ENCODE measurements at places on chromosomes 6 and 20.

DNA sequence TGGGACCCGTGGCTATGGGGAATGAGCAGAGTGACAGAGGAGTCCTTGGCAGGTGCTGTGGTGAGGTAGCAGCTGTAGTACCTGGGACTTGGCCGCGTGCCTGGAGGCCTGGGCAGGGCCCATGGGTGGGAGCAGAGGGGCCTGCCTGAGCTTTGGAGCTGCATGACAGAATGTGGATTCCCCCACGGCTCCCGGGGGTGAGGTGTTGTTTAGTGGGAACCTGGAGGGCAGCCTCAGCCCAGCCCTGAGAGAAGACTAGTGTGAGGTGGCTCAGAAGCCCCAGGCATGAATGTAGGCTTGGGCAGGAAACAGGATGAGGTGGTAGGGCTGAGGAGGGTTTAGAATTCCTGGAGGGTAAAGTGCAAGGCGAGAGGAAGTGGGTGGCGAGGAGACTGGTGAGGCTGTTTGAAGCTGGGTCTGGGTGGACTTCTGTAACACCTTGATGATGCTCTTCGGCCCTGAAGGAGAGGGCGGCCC, 86.5 kb upstream of the SCP2D1 start:
- DNase-seq = no peak

- DNase-seq = no peak
These were observed 18.2 kb downstream of the TMEM242 start for GRCh38 chr6:157304899-157305663.

- DNase-seq = no peak
These were observed 60.1 kb downstream of the ADTRP start for GRCh38 chr6:11718463-11718862.

DNA sequence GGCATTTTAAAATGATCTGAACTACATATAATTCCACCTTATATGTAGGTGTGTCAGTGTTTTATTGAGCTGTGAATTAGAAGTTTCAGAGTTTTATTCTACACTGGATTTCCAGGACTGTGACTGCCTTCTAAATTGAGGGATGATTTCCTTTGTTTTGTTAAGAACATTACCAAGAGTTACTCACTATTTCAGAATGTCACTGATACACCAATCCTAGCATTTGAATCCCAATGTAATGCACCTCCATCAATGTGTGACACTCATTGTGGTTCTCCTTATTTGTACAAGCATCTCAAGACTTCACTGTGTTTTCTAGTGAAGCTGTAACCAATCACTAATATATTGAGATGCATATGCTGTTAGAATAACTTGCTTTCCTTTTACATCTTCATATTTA, 86.8 kb downstream of the PLCB1 start:
- DNase-seq = no peak

GRCh38 chr6:127147534-127147933, 29.1 kb downstream of the RSPO3 start:
- no peak for DNase-seq

DNA sequence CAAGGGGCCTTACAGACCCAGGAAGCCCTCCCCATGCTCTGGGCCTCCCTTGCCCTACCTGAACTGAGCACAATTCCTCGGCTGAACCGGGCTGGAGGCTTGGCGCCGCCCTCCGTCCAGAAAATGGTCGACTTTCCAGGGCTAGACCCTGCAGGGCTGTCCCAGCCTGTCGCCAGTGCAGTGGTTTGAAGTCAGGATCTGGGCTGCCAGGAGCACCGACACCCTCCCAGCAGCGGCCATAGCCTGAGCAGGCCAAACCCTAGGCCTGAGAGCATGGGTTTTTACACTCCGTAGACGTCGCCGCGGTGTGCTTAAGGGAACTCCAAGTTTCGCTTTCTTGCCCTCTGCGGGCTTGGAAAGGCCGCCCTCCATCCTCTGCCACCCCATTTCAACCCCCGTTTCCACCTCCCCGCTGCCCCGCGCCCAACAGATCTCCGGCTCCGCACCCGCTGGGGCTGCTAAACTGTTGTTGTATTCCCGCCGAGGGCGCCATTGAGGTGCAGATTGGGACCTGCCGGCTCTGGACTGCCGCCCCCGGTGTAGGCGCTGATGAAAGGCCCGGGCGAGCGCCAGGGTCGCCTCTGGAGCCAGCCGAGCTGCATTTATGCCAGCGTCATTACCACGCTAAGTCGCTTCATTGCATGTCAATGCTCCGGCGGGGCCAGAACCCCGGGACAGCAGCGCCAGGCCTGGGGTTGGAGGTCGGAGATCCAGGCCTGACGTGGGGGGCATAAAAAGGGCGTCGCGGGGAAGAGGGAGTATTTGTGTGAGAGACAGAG, 2.2 kb upstream of the TFAP2A start:
- no peak for DNase-seq

DNA sequence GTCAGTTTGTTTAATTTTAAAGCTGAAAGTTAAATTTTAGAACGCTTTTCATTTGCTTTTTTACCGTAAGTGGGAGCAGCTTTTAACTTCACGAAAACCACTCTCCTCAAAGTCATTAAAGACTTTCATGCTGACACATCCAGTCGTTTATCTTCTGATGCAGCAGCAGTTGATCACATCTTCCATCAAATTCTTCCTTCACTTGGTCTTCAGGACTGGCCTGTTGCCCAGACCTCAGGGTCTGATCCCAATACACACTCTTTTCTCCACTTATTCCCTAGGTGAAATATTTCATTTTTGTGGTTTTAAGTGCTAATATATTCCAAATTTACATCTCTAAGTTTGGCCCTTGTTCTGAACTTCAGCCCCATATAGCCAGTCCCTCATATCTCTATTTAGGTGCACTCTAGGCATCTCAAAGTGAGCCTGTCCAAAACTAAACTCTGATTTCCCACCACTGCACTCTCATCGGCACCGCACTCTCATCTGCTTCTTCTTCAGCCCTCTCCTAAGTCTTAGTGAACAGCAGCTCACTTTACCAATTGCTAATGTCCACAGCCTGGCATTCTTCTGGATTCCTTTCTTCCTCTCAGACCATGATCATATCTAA, 20.4 kb downstream of the AFDN start:
- no peak for DNase-seq

All from stimulated activated CD4-positive, alpha-beta T cell treated with anti-CD3 and anti-CD28 coated beads, TNF-alpha, amount 100 ng/mL, for 1 hour (primary cell).